ENCODE measurements at places on chromosomes 4 and X.

- DNase-seq: no peak
Observed at GRCh38 chr4:121253961-121254360, 89.8 kb upstream of the TNIP3 start.

DNA sequence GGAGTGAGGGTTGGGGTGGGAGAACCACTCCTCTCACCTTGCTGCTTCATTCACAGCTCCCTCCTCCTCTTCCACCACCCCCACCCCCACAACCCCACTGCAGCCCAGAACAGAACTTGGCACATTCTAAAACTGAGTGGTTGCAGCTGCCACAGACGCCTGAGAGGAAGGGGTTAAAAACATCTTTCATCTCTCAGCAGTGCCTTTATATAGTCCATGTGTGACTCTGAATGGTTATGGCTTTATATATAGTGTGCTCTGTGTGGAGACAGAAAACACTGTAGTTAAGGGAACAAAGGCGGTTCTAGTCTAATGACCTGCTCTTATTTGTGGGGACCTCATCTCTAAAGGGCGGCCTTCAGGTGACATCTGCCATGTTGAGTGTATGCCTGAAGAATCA lies 144.8 kb downstream of the BCOR start:
- DNase-seq: no peak

GRCh38 chrX:22690116-22690515 lies 309.6 kb upstream of the DDX53 start:
- no peak for DNase-seq

DNA sequence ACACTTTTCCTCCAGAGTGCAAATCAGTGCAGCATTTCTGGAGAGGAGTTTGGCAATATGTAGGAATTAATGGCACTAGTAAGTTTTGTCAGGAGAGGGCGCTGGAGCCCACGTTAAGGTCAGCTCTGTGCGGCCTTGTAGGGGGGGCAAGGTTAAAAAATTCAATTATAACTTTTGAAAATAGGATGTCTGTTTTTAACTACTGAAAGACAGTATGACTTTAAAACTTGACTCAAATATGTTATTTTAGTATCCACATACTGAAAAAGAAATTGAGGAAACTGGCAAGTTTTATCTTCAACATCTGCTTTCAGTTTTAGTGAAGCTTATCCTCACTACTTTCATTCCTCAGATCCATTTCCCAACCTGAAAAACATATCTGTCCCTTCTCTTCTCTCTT lies 30.9 kb upstream of the HSD17B13 start:
- no peak for DNase-seq

- no peak for DNase-seq
Observed at GRCh38 chrX:153333266-153333665, 687 bp upstream of the ZNF275 start.
